Esophagus muscularis mucosa (tissue), 4 donors: ENCODE measurements at places on chromosomes 3 and 15.

GRCh38 chr3:51102396-51102795 lies 282.7 kb upstream of the MANF start:
- DNase-seq: no peak

DNA sequence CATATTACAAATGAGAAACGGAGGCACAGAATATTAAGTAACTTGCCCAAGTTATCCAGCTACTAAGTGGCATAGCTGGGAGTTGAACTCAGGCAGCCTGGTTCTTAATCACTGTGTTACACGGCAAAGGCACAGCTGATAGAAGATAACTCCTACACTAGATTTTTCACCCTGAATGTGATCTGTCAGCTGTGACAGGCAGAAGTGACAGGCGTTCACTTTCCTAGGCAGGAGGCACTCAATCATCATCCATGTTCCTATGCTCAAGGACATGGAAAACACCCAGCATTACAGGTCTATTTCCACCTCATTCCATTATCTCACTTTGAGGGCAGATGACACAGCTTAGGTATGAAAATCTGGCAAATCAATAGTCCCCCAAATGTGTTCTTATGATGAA lies 35.6 kb downstream of the TBC1D2B start:
- DNase-seq: no peak

- no peak for DNase-seq
These were observed 221.8 kb downstream of the SNRPN start for GRCh38 chr15:25176616-25176923.

DNA sequence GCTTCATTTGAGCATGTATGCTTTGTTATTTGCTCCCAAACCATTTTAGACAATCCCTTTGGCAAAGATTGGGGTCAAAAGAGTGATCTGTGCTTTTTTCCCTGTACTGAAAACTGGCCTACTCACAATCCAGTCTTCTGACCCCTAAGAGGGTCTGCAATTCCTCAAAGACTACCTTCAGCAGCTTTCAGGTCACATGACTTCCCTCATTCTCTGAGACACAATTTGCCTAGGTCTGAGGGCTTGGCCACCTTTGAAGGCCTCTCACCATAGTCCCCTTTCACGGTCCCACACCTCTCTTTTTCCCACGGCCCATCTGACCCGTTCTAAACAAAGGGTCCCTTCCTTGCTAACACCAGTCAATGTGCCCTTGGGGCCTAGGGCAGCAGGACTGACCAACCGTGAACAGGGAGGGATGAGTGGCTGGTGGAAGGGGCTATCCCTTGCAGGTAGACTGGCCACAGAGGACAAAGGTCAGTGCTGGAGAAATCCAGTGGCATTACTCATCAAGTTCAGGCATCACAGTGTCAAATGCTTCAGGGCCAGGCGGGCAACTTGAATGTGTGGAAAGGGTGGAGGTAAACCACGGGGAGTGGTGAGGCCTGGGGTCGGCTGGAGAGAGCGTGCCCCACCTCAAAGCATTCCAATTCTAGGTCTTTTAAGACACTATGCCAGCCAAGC lies 10.8 kb downstream of the RASL12 start:
- no peak for DNase-seq

DNA sequence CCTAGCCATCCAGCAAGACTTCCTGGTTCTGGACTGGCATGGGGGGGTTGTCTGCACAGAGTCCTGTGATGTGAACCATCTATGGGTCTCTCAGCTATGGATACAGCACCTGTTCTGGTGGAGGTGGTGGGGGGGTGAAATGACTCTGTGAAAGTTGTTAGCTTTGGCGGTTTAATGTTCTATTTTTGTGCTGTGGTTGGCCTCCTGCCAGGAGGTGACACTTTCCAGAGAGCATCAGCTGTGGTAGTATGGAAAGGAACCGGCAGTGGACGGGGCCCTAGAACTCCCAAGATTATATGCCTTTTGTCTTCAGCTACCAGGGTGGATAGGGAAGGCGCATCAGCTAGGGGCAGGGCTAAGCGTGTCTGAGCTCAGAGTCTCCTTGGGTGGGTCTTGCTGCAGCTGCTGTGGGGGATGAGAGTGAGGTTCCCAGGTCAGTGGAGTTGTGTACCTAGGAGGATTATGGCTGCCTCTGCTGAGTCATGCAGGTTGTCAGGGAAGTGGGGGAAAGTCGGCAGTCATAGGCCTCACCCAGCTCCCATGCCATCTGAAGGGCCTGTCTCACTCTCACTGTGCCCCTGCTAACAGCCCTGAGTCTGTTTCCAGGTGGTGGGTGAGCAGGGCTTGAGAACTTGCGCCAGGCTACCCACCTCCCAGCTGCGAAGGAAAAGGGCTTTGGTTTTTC lies 7.1 kb upstream of the LARS2 start:
- no peak for DNase-seq

GRCh38 chr3:70000563-70001081 lies 1.1 kb downstream of the SAMMSON start:
- no peak for DNase-seq

- no peak for DNase-seq
These were observed 101.7 kb downstream of the ZNF609 start for GRCh38 chr15:64562003-64562640.

DNA sequence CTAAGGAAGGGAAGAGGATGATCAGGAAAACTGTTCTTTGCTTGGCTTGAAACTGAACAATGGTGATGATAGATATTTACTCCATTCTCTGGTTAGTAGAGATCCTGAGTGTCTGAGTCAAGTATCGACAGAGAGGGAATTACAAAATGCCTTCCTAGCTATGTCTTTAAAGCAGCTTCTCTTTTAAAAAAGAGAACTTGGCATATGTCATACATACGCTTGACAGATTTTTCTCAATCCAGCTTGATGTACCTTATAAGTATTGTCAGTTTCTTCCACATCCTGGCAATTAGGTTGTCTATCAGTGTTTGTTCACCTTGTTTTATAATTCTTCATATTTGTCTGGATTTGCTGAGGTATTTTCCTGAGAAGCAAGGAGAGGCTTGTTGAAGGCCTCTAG lies 5.0 kb upstream of the EPHB1 start:
- no peak for DNase-seq

DNA sequence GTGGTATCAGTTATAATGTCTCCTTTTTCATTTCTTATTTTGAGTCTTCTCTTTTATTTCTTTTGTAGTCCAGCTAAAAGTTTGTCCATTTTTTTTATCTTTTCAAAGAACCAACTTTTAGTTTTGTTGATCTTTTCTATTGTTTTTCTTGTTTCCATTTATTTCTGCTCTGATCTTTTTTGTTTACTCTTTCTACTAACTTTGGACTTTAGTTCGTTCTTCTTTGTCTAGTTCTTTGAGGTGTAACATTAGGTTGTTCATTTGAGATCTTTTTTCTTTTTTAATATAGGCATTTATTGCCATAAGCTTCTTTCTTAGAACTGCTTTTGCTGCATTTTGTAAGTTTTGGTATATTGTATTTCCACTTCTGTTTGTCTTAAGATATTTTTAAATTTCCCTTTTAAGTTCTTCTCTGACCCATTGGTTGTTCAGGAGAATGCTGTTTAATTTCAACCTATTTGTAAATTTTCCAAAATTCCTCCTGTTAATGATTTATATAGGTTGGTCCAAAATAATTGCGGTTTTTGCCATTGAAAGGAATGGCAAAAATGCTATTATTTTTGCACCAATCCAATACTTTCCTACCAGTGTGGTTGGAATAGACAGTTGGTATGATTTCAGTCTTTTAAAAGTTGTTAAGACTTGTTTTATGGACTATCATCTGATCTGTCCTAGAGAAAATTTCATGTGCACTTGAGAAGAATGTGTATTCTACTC lies 51.2 kb downstream of the KAT2B start:
- no peak for DNase-seq

- no peak for DNase-seq
These were observed 67.6 kb downstream of the SFMBT1 start for GRCh38 chr3:52978109-52978754.

DNA sequence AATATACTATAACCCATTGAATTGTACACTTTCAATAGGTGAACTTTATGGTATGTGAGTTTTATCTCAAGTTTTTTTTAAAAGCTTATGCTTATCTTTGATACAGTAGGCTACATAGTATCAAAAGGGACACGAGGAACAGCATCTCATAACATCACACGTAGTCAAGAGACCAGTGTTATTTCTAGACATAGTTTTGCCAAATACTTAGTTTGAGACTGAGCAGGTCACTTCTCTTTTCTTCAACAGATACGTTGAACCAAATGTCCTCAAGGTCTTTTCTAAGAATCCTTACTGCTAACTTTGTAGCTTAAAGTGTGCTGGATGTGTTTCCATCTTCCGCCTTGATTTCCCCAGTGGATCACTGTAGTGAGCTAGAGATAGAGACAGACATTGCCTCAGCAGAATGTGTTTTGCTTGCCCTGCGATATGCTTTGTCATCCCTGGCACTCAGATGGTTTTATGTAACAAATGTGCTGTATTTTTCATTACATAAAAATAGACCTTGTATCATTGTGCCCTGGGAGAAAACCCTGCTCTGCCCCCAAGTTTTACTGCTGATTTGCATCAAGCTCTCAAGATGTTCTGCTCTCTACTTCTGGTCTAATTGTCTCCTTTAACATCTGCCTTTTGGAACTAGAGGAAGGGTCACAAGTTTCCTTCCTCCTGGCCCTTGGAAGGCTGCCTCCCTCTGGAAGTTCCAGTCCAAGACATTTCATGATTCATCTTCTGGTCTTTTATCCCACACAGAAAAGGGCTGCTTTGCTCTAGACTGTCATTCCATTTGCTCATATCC lies 426.4 kb upstream of the RGMA start:
- DNase-seq: no peak

DNA sequence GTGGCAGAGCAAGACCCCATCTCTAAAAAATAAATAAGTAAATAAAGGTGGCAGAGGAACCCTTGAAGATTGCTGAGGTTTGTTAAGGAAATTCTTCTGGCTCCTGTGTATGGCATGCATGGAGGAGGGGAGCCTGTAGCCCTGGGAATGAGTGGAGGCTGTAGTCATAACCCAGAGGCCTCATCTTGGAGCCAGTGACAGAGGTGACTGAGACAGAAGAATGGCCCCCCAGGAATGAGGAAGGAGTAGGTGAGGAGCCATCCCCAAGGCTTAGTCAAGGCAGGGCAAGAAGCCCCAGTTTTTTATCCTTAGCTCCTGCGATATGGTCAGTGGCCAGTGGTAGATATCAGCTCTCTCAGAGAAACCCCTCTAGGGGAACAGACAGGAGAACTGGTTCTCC lies 46.5 kb downstream of the BSN start:
- DNase-seq: no peak

- no peak for DNase-seq
These were observed 127.0 kb downstream of the TPRG1 start for GRCh38 chr3:189298469-189299375.

DNA sequence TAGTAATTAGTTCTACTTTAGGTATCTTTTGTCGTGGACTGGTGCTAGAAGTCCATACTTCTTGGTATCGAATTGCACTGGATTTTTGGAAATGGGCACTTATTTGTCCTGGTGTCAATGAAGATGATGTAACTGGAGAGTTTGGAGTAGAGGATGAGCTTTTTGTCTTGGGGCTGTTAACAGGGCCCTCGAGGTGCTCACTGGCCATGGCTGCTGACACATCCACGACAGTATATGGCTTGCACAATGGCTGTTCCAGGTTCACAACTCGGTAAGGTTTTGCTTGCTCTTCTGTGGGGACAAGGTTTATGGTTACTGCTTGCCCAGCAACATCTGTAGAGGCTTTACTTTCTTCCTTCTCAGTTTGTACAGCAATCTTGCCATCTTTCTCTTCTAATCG lies 109.4 kb upstream of the TSPAN3 start:
- DNase-seq: no peak

- no peak for DNase-seq
These were observed 45.8 kb upstream of the ATP13A3 start for GRCh38 chr3:194532591-194532990.

DNA sequence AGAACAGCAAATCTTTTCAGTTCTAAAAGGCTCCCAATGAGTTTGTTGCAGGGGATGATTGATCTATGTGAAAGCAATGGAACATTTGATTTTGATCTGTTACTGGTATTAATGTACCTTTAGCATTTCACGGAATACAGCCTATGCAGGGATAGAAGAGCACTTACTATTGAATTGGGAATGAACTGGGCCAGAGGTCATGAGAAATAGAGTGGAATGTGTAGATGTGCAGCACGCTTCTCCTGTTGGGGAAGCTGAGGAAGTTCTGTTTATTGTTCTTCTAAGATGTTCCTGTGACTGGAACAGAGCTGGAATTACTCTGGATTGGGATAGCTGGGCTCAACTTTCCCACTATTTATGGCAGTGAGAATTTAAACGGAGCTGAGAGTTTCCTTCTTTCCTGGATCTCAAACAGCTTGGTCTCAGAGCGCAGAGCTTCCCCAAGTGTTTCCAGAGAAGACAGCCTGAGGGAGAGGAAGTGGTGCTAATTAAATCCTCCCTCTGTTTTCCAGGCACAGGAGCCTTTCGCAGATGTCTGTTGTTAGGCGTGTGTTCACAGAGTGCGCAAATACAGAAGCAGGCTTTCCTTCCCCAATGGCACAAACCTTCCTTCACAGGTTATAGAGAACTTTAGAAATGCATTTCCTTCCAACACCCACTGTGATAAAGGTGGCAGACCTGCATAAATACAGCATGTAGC lies 32.5 kb downstream of the TPRG1 start:
- DNase-seq: no peak

GRCh38 chr15:51401872-51402517 lies 60.5 kb downstream of the GLDN start:
- peak; percentile 92 for DNase-seq

GRCh38 chr3:37770938-37771918 lies 90.5 kb upstream of the CTDSPL start:
- no peak for DNase-seq

DNA sequence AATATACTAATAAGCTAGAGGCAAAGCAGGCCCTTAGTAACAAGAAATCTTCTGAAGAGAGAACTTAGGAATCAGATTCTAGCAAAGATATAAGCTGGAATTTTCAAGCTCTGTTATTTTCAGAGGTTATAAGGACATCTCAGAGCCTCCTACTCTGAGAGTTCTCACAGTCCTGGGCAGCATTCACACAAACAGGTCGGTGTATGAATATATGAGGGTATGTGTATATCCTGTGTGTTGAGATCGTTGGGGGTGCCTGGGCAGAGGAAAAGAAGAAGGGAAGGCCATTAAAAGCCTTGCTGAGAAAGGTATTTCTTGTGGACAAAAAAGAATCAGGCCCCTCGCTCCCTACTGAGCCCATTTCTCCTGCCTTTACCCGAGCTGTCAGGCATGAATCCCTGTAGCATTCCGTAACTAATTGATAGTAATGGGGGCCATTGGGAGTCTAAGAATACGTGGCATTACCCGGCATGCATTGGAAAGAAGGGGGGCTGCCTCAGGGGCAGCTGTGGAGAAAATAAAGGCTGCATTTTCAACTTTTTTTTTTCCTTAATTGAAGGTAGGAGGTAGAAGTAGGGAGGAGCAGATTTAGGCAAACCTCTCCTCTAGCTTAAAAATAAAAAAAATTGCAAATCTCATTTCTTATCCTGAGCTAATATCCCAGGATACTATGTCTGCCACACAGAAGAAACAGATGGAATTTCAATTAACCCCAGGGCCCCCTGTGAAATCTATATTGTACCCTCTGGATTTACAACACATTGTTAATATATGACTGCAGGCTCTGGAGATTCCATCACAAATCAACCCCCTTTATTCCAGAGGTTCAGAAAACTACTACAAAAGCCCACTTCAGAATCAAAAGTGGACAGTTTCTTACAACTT lies 103.8 kb downstream of the GTPBP8 start:
- DNase-seq: no peak

GRCh38 chr15:54033869-54034458 lies 55.7 kb downstream of the UNC13C start:
- no peak for DNase-seq

- DNase-seq: no peak
These were observed 14.2 kb upstream of the ADIPOQ start for GRCh38 chr3:186828340-186828739.

- no peak for DNase-seq
These were observed 17.0 kb upstream of the ANO10 start for GRCh38 chr3:43638594-43639447.

GRCh38 chr3:153356908-153357307 lies 194.9 kb downstream of the RAP2B start:
- no peak for DNase-seq
